ENCODE measurements at places on chromosomes 16 and 17. TPM values are rescaled to one million over a fixed set of nuclear protein-coding genes. Genes with fewer than 3 reads are reported as not detected.

Gene PMP22
- total RNA-seq = 1.5 TPM

- ATAC-seq = no peak
Measured at GRCh38 chr17:21061971-21062526, 19.2 kb upstream of the USP22 start.

DNA sequence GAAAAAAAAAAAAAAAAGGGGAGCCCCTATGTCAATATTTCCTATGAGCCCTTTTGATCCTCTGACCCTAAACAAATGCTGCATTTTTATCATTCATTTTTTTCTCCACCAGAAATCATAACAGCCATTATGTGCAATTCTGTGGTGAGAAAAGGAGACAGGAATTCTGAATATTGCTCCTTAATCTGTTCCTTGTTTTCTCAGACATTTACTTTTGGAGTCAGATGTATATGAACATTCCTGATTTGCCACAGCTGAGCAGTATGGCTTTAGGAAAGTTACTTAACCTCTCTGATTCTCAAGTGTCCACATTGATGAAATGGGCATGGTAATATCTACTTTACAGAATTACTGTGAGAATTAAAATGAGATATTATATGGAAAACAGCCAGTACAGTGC is 144.4 kb downstream of the SKAP1 start:
- ATAC-seq = no peak

DNA sequence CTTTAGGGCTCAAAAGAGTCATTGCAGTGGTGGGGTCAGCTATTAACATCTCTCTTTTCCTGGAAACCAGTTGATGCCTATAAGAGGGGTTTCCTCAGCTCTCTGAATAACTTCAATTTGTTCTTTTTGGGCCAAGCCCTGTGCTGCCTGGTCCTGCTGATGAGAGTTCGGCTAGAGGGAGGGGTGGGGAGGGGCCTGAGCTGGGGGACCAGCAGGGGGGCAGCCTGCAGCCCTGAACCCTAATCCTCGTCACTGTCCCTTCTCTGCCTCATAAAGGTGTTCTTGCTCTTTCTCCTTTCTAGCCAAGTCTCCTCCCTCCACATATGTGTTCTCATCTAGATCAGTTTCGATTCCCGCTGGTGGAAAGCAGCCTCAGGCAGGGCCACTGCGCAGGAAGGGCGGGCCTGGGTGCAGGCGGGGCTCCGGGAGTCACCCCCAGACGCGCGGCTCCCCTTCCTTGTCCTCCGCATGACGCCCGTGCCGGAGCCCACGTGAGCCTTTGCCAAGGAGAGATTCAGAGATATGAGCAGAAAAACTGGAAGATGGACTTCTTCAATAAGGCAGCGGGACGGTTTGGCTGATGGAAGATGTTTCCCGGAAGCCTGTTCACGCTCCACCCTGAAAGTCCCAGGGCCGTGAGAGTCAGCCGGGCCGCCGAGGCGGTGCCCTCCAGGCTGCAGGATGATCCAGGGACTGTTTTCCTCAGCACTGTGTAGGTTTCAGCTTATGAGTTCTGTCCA is 15.0 kb upstream of the RHOT1 start:
- ATAC-seq = peak; percentile 98

- no peak for ATAC-seq
Measured at GRCh38 chr17:73064084-73064938, 28.2 kb downstream of the SLC39A11 start.

Gene GP1BA
- 0.93 TPM for total RNA-seq

GRCh38 chr17:59521465-59522126 is 43.8 kb upstream of the DHX40 start:
- ATAC-seq = peak; percentile 70

DNA sequence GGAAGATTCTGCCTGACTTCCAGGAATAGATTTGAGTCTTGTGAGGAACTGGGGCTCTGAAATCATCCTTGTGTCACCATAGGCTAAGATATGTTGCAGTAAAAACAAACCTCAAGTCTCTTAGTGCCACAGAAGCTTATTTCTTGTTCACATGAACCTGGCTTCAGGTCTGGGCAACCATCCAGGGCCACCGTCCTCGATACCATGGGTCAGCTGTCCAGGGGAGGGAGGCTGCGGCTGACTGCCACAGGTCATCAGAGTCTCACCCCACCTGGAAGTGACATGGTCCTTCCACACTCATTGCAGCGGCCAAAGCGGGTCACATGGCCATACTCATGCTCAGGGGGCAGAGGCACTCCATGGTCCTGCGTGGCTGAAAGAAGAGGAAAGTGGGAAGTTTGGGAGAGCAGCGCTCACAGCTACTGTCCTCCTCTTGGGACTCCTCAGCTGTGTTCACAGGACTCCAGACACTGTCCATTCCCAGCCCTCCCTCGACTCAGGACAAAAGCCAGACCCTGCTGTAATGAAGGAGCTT is 284.5 kb downstream of the CBLN1 start:
- no peak for ATAC-seq

DNA sequence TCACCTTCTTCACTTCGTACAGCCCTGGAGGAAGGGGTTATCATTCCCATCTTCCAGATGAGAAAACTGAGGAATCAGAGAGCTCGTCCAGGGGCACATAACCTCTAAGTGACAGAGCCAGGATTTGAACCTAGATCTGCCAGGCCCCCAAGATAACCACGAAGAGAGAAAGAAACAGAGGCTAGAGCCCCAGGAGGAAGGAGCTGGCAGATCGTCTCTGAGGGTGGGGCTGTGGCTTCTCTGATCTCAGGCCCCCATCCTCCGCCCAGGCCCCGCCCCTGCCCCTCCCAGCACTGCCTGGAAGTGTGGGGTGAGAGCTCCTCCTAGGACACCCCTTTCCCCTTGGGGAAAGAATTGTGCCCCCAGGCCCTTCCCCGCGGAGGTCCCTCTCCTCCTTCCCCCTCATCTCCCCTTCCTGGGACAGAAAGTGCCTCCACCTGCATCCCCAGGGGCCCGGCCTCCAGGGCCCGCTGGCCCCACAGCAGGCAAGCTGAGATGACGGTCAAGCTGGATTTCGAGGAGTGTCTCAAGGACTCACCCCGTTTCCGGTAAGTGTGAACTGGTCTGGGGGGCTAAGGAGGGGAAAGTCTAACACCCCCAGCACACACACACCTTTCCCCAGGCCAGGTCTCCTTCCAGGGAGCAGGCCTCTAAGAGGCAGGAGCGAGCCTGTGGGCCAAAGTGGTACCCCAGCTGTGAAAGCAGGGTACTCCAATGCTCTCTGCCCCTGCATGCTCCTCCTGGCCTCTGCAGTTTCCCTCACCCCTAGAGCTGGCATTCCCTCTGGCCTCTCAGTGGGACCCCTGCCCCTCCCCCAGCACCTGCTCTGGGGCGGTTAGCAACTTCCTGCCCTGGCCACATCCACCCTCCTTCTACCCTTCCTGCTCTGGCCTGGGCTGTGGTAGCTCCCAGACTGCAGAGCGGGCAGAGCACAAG is at the start of gene ACAP1:
Gene ACAP1, plus strand, starts transcription at position 290 of the 936 bp plus-strand sequence. Its CDS starts 206 bp downstream, at position 496.
- ATAC-seq = peak; percentile 34

- ATAC-seq = no peak
Measured at GRCh38 chr17:43840814-43841213, 6.2 kb upstream of the CD300LG start.

DNA sequence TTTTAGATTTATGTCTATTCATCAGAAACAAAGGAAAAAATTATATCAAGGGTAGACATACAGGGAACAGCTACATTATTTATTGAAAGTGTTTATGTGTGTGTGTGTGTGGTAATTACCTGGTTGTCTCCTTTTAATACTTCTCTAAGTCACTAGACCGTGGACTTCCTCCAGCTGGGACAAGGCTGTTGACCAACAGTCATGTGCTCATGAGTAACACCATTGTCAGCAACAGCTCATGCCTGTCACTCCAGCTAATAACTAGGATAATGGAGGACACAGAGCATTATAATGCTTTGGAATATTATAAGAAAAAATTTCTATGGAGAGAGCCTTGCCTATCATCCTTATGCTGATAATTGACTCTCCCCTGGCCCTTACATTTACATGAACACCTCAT is 125.3 kb upstream of the SALL1 start:
- ATAC-seq = peak; percentile 31

DNA sequence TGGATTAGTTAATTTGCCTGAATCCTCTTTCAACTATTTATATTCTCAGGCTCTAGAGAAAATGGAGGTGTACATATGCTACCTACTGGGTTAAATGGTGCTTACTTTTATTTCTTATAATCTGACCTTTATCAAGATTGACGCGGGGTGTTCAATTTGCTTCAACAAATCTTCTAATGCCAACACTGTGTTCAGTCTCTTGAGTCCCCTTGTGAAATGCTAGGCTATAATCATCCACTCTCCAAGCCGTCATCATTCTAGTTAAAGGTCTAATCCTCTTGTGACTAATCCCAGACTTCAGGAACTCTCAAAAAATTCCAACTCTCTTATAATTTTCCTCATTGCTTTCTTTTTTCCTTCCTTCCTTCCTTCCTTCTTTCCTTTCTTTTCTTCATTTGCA is 1396.2 kb downstream of the CDH8 start:
- no peak for ATAC-seq

Gene TP53TG3B
- total RNA-seq = not detected

GRCh38 chr17:78853926-78854394 is 13.3 kb upstream of the USP36 start:
- no peak for ATAC-seq

GRCh38 chr16:81658373-81658772 is 120.7 kb upstream of the PLCG2 start:
- no peak for ATAC-seq

- ATAC-seq = peak; percentile 72
Measured at GRCh38 chr17:57109393-57110151, 24.5 kb downstream of the AKAP1 start.

DNA sequence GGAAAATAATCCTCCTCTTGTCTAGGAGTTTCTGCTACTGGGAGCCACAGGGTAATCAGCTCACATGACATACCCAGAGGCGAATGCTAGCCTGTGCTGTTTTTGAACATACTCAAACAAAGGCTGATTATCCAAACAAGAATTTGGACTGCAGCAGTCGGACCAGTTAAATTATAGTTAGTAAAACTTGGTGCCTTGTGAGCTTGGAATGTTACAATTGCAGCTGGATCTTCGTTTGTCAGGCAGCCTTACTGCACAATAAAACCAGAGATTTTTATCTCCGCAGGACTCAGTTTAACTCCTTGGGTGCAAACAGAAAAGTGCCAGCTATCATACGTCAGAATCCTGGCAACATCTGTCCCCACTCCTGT is 163.8 kb upstream of the TBX2 start:
- ATAC-seq = peak; percentile 64

Gene KIFC3
- 3.9 TPM for total RNA-seq

Gene USP6
- 0.53 TPM for total RNA-seq

- peak; percentile 16 for ATAC-seq
Measured at GRCh38 chr16:28261942-28262341, 30.4 kb upstream of the SBK1 start.

Gene PRSS36
- total RNA-seq = 0.49 TPM

DNA sequence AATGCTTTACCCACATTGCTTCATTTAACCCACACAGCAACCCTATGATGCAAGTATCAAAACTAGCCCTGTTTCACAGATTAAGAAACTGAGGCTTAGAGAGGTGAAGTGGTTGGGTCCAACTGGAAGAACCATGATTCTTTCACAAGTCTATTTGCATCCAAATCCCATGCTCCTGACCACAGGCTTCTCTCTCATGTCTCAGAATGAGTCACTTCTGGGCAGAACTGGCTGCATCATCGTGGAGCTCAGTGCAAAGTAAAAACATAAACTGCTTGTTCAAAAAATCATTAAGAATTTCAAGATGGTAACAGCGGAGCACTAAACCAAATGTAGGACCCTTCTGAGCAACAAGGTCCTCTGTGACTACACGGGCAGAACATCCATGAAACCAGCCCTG is 20.2 kb upstream of the CES1 start:
- no peak for ATAC-seq

DNA sequence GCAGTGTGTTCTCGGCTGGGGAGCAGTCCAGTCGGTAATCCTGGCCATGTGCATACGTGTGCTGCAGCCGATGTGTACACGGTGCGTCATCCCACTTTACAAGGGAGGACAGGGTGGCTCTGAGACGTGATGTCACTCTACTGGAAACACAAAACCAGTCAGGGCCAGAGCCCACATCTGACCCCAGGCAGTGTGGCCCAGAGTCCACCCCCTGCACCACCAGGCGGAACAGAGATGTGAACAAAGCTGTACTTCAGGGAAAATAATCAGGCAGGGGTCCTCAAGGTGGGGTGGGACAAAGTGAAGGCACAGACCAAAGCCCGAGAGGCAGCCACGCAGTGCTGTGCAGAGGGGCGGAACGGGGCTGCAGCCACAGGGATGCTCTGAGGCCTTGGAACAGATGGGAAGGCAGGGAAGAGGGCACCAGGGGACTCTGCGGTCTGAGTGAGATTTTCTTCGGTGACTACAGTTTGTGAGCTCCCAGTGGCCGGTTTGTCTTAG is 181.5 kb downstream of the ZNF423 start:
- peak; percentile 22 for ATAC-seq

DNA sequence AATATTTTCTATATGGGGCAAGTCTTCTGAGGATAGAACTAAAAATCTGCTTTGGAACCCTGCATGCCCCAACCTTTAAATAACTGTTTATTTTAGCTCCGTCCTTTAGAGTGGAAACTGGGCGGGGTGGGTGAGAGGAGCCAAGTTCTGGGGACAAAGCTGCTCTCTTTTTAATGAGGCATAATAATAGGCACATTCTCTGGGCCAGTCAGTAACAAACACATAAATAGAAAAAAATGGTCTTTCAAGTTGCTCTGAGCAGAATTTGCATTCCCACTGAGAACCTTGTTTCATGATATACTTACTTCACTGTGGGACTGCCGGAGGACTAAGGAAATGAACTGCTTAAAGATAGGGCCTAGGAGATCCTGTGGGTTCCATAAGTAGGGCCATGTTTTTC is 51.5 kb downstream of the KNOP1 start:
- ATAC-seq = peak; percentile 63

Gene ADAD2
- total RNA-seq = 1.6 TPM

Gene PRSS53
- total RNA-seq = 3.0 TPM

Gene CHST5
- 0.42 TPM for total RNA-seq

- no peak for ATAC-seq
Measured at GRCh38 chr16:58018803-58019202, 6.8 kb upstream of the MMP15 start.

Gene ANKS4B
- total RNA-seq = 0.14 TPM

DNA sequence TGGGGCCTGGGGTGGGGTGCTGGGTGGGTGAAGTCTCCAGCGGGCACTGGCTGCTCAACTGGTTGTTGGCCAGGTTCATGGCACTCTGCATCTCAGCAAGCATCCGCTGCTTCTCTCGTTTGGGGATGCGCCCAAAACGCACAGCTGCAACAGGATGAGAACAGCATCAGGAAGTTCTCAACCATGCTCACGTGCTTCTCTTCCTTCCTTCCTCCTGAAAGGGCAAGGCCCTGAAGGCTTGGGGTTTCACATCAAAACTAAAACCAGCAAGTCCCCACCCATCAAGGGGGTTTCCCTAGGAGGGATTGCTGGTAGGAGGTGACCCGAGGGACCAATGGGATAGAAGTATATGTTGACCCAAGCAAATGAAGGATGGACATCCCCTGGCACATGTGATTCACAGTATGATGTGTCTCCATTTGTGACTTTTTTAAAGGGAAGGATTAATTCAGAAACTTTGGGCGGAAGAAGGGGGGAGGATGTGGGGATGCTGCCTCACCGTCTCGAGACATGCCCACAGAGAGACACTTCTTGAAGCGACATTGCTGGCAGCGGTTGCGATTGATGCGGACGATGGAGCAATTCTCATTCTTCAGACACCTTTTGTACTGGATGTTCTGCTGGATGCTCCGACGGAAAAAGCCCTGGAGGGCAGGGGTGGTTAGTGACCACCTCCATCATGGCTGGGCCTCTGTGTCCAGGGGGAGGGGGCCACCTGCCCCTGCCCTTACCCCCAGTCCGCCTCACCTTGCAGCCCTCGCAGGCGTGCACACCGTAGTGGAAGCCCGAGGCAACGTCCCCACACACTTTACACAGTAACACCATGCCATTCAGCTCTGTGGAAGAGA is 4.2 kb downstream of the NR1D1 start:
- ATAC-seq = no peak

GRCh38 chr17:27494192-27495091 is 38.2 kb downstream of the KSR1 start:
- peak; percentile 78 for ATAC-seq

Gene RAPGEFL1
- total RNA-seq = 7.3 TPM
